ENCODE measurements at places on chromosomes 16 and 17.

- no peak for DNase-seq
These were observed 919 bp downstream of the N4BP1 start for GRCh38 chr16:48608871-48609651.

DNA sequence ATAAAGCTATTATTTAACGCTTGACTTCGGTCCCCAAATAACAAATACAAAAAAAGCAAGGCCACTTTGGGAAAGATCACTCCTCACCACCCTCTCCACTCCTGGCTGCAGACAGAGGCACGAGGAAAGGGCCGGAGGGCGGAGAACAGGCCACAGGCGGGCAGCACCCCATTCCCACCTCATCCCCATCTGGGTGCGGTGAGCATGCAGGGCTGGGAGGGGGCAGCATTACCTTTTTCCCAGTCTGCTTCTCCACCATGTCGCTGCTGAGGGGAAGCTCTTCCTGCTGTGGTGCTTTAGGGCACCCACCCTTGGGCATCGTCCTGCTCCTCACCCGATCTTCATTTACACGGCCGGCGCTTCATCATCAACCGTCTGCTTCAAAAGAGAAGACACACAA, 99.2 kb downstream of the ZNF778 start:
- DNase-seq, result no peak

DNA sequence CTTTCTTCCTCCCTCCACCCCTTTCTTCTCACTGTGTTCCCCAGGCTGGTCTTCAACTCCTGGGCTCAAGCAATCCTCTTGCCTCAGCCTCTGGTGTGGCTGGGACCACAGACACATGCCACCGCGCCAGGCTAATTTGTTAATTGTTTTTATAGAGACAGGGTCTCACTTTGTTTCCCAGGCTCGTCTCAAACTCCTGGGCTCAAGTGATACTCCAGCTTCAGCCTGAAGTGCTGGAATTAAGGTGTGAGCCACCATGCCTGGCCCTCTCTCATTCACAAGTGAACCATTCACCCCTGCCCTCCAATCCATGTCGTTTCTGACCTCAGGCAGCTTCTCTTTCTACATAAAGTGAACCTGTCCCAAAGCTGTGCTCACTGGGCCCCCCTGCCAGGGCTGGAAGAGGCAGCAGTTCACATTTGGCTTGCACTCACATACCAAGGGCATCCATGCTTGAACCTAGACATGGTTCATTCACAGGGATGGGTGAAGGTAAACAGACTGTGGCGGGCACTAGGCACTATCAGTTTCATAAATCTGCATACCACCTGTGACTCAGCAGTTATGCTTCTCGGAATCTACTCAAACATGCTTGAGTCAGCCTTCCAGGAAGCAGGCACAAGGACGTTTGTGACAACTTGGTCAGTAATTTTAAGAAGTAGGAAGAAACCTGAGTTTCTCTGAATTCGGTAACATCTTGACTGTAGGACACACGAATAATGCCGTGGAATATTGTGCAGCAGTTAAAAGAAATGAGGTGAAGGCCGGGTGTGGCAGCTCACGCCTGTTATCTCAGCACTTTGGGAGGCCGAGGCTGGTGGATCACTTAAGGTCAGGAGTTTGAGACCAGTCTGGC, 6.0 kb upstream of the RNF213 start:
- peak; percentile 41 for DNase-seq

GRCh38 chr17:59620518-59621259, 994 bp downstream of the CLTC start:
- peak; percentile 12 for DNase-seq

DNA sequence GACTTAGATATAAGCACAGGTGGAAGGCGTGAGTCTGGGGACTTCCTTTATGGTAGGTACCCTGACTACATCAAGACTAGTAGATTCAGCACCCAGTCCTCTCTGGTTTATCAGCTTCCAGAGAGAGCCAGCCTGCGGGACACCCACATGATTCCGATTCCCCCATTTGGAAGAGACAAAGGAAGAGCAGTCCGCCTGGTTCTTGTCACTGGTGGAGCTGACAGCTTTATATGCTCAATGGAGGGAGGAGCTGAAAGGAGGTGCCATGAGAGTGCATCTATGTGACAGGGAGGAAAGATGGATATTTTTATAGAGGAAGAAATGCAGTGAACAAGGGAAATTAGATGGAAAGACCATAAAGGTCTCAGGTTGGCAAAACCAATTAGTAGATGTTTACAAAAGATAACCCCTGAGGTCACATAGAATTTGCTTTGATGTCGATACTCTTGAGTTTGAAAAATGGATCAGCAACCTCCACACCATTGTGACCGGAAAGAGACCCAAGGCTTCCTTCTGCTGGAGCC, 437.7 kb downstream of the PMP22 start:
- DNase-seq, result no peak

GRCh38 chr16:17211797-17212196, 259.0 kb downstream of the XYLT1 start:
- DNase-seq, result no peak

- DNase-seq, result no peak
These were observed 2.0 kb upstream of the PSMB3 start for GRCh38 chr17:38750312-38751121.

DNA sequence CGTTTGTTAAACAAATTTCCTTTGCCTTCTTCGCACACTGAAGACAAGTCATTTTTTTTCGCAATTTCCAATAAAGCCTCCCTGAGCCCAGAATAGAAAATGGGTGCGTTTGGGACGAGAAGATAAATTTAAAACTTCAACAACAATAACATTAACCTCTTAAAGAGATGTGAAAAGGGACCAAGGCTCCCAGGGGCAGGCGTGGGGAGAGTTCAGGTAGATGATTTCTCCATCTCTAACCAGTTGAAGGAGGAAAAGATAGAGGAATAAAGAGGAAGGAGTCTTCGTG, 1.3 kb upstream of the HOXB4 start:
- DNase-seq, result no peak

- DNase-seq, result no peak
These were observed 46.6 kb upstream of the ERN1 start for GRCh38 chr17:64176556-64176955.

DNA sequence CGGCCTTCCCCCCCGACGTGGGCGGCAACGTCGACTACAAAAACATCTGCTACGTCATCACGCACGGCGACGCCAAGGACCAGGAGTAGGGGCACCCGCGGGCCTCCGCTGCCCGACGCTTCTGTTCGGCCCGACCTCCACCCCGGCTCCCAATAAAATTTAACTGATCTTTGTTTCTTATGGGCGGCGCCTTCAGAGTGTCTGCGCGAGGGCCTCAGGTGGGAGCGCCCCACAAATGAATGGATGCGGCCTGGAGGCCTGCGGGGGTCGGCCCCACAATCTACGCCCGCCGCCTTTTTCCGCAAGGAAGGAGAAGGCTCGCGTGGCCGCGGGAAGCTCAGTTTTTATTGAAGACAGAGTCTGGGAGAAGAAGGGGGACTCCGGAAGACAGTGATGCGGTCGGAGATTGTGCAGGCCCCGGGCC, 3.2 kb downstream of the MYL11 start:
- peak; percentile 62 for DNase-seq

GRCh38 chr17:56298846-56299245, 145.6 kb downstream of the ANKFN1 start:
- DNase-seq, result no peak

DNA sequence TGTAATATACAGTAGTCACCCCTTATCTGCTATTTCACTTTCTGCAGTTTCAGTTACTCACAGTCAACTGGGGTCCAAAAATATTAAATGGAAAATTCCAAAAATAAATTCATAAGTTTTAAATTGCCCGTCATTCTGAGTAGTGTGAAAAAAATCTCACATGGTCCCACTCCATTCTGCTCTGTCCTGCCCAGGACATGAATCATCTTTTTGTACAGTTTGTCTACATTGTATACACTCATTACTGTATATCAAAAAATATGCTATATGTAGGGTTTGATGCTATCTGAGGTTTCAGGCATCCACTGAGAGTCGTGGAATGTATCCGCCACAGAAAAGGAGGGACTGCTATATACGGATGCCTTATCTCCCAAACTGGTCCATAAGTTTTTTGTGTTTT, 16.0 kb upstream of the APPBP2 start:
- no peak for DNase-seq

DNA sequence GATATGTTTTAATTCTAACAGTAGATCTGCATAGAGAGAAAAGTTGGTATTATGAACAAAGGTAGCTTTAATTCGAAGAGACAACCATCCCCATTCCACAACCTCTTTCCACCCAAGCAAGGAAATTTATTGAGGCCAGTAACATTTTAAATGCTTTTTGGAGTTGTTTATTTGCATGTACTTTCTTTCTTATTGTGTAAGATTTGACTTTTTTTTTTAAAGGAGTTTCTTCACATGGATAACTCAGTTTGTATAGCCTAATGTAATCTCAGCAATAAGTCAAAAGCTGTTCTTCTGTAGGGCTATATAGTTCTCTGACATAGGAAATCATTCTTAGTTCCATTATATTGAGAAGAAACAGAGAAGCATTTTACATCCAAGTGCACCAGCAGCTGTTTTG, 163.3 kb downstream of the PRKCA start:
- DNase-seq, result no peak
